ENCODE measurements at places on chromosomes 6 and 20. TPM values are rescaled to one million over a fixed set of nuclear protein-coding genes. Genes with fewer than 3 reads are reported as not detected.

GRCh38 chr20:53869466-53870258, 200.7 kb downstream of the BCAS1 start:
- peak; percentile 80 for DNase-seq

The SLC24A3 gene
- 4.2 TPM for total RNA-seq

- DNase-seq, result peak; percentile 49
Observed at GRCh38 chr20:50659975-50660670, 31.2 kb downstream of the RIPOR3 start.

DNA sequence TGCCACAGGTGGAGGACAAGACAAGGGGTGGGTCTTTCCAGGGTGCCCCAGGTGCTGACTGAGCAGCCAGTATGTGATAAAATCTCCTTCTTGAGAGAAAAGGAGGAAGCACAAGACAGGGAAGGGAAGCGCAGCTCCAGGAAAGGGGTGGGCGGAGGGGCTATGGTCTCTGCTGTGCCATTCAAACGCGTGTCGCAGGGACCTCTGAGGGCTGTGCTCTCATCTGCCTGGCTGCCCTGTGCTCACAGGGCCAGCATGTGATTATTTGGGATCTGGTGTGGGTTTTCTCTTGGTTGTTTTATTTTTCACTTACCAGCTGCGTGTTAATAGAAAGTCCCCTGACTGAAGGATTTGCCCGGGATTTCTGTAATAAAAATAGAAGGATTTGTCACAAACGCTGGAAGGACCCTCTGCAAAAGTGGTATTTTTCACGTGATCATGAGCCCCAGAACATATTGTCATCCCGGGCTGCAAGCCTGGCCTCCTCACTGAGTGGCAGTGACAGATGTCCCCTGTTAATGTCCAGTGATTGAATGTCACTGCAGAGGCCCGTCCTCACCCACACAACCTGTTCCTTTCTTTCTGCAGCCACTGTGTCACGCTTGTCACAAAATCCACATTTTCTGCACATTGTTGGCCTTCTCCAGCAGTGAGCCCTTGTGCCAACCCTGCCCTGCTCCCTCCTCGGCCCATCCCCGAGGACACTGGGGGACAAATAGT, 35.0 kb upstream of the VSX1 start:
- DNase-seq, result no peak

The ZBTB46 gene
- 13.8 TPM for total RNA-seq

GRCh38 chr6:1215884-1216487, 95.9 kb upstream of the FOXQ1 start:
- no peak for DNase-seq

The OR12D3 gene
- not detected for total RNA-seq

- DNase-seq, result no peak
Observed at GRCh38 chr6:22499815-22500214, 69.6 kb upstream of the HDGFL1 start.
